ENCODE measurements at places on chromosomes 11 and 22.

- DNase-seq, result no peak
Measured at GRCh38 chr11:1005928-1006327, 30.6 kb downstream of the MUC6 start.

GRCh38 chr11:19311308-19312030 is 70.7 kb upstream of the E2F8 start:
- DNase-seq, result peak; percentile 81

- no peak for DNase-seq
Measured at GRCh38 chr11:365831-366230, 3.5 kb upstream of the B4GALNT4 start.

DNA sequence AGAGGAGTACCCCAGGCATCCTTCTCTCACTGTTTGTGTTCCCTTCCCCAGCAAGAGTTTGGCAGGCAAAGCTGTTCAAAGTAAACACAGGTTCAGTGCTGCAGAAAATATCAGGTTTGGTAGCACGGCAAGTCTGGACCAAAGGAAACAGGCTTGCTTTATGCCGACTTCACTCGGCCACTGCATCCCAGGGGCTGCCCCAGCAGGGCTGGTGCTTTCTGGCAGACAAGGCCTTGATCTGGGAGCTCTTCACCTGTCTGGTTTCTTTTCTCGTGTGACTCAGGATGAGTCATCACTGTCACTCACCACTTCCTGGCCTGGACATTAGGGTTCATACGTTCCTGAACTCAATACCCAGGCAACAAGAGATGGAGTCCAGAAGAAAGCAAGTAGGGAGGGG is 52.6 kb upstream of the NAV2 start:
- DNase-seq, result peak; percentile 24

DNA sequence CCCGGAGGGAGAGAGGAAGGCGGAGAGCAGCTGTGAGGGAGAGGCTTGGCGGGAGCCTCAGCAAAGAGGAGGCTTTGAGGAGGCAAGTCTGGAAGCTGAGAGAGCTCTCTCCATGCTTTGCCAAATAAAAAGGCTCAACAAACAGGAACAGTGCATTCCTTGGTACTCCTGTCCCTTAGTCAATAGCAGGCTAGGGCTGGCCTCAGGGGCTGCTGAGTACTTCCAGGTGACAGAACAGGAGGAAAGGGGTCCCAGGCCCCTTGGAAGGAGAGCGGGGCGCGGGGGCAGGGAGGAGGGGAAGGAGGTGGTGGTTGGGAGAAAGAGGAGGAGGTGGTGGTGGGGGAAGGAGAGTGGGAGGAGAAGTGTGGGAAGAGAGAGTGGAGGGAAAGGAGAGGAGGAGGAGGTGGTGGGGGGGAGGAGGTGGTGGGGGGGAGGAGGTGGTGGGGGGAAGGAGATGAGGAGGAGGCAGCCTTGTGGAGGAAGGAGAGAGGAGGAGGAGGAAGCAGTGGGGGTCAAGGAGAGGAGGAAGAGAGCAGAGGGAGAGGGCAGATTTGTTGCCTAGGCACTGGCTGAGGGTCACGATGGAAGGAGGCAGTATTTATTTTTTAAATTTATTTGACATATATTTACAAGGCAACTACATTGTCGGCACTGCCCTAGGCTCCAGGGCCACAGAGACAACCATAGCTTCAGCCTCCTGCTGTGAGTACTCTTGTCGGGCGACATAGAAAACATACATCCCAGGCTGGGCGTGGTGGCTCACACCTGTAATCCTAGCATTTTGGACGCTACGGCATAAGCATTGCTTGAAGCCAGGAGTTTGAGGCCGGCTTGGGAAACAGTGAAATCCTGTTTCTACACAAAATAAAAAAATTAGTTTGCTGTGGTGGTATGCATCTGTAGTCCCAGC is 74.2 kb upstream of the ZBED5 start:
- DNase-seq, result no peak

DNA sequence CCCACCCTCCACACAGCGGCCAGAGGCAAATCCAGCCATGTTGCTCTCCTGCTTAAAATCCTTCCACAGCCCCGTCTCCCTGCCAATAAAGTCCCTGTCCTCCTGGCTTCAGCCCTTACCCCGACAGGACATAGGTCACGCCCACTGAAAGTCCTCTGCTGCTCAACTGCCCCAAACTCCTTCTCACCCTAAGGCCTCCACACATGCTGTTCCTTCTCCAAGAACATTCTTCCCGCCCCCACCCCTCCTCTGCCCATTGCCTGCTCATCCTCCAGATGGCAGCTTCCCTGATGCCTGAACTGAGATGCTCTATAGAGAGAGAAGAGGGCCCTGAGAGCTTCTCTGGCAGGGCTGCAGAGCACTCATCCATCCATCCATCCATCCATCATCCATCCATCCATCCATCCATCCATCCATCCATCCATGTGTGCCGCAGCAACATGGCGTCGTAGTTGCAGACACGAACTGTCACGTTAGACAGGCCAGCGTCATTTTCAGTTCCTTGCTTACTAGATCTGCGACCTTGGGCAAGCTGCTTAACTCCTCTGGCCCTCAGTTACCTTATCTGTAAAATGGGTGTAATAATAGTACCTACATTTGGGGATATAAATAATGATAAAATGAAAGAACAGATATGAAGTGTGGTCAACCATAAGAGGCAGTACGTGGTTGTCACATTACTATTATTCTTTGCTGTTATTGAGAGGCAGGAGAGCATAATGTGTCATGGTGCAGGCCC is 9.4 kb downstream of the NPTXR start:
- DNase-seq, result no peak

DNA sequence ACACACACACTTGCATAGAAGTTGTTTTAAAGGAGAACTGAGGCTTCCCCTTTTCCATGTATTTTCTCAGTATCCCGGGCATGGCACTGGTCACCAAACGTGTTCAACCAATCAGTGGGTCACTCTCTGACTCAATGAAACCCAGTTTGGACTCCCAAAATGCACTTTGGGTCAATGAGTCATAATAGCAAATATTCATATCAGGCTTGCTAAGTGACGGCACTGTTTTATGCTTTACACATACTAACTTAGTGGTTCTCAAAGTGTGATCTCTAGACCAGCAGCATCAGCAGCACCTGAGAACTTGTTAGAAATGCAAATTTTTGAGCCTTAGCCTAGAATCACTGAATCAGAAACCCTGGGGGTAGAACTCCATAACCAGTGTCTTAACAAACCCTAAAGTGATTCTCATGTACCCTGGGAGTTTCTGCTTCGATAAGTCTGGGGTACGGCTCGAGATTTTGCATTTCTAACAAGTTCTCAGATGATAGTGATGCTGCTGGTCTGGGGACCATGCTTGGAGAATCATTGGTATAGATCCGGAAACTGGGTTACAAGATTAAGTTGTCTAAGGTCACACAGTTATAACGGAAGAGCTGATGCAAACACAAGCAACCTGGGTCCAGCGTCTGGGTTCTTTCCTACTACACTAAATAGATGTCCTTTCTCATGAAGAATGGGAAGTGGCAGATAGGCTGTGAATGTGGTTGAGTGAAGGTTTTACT is 35.6 kb downstream of the ETS1 start:
- DNase-seq, result peak; percentile 43

DNA sequence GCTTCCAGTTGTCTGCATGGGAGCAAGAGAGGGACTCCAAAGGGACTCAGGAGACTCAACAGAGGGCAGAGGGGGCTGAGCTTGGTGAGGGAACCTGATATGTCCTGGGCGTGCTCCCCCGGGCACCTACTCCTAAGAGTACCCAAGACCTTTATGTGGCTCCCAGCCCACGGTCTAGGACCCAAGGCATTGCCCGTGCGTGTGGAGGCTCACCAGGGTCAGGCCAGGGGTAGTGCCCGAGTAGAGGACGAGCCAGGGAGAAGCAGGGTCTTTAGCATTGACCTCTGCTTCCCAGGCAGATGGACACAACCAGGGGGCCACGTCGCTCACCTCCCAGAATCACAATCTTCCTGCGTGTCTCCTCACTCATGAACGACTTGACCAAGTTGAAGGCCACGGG is 13.4 kb downstream of the SEC14L4 start:
- DNase-seq, result no peak

DNA sequence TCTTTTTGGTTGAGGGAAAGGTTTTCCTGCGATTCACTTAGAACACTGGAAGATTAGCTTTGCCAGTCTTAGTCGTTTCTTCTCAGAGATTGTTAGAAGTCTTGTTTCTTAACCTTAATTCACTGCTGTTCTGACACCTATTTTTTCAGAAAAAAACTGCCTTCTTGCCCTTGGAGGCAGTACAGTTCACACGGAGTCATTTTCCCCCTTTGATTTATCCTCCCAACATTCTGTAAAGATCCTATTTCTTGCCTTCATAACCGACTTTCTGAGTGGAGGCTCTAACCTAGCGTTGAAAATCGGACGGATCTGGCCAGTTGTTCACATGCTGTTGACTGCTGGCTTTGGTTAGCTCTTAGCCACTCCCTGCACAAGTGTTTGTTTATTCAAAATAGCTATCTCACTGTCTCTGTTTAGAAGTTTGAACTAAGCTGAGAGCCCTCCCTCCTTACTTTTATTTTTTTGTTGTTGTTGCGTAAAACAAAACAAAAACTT is 737 bp downstream of the BCL2L13 start:
- DNase-seq, result no peak

- DNase-seq, result no peak
Measured at GRCh38 chr11:71330349-71330748, 78.0 kb upstream of the SHANK2 start.

DNA sequence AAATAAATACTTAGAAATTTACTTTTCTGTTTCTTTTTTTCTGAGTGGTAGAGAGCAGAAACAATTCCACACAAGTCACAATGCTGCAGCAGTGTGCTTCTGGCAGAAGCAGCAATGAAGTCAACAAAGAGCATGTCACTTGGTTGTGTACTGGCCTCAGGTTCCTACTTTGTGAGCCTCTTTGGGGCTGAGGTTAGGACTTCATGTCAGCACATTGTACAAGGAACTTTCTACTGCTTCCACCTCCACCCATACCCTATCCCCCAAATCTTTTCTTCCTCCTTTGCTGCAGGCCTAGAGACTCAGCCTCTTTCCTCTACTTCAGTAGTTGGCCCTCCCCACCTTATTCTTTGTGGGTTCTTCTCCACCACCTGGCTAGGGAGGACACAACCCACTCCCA is 252.7 kb upstream of the PITPNB start:
- no peak for DNase-seq

DNA sequence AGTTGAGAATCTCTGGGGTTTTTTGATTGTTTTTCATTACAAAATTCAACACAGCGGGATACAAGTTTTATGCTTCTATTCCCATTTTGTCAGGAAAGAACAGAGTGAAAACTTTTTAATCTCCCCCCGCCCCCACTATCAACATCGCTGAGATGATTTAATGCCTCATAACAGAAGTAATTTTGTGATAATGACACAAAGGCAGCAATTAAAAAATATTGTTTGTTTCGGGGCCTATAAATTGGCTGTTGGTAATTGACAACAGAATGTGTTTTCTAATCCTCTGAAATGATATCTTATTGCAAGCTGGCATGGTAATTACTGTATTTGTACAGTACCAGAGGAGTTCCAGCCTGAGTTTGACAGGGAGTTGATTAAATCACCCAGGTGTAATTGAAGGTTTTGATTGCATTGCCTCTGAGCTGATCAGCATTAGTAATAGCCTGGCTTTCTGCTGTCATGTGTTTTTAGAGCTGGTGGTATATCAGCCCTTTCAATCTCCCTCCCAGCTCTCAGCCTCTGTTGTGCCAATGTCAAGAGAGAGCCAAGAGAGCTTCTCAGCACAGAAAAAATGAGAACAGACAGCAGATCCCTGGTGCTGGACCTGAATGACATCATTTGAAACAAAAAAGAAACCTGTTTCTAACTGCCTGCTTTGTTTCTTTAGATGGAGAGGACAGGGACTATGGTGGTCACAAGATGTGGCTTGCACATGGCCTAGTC is 265.1 kb downstream of the FAM76B start:
- DNase-seq, result no peak

DNA sequence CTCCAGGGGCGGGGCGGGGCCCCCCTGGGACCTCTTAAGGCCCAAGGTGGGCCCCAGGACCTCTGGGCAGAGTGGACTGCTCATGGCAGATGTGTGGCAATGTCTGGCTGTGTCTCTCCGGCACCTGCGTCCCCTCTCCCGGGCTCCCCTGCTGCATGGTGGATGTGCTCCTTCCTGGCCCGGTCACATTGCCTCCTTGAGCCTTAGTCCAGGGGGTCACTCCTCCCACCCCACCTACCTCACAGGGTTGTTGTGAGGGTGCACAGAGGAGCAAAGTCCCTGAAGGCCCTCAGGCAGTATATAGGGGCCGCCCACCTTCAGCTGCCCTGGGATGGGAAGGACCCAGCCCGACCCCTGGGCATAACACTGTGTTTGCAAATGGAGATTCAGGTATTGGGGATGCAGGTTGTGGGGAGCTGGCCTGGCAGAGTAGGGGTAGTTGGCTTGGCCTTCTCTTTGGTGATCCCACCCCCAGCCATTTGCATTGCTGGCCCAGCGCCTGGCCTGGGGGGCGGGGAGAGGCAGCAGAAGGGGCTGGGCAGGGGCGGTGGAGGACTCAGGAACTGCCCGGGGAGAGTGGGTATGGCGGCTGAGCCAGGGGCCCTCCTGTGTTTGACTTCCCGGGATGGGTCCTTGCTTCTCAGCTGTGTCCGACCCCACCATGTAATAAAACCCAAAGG is 11.3 kb downstream of the KCTD17 start:
- no peak for DNase-seq

DNA sequence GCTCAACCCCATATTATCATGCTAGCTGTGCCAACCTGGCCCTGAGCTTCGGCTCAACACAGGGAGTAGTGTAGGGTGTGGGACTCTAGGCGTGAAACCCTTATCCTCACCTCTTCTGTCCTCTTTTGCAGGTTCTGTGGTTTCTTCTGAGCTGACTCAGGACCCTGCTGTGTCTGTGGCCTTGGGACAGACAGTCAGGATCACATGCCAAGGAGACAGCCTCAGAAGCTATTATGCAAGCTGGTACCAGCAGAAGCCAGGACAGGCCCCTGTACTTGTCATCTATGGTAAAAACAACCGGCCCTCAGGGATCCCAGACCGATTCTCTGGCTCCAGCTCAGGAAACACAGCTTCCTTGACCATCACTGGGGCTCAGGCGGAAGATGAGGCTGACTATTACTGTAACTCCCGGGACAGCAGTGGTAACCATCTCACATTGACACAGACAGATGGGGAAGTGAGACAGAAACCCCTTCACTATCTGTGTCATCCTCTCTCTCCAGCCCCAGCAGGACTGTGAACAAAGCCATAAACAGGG is 76.4 kb downstream of the GGTLC2 start:
- no peak for DNase-seq

DNA sequence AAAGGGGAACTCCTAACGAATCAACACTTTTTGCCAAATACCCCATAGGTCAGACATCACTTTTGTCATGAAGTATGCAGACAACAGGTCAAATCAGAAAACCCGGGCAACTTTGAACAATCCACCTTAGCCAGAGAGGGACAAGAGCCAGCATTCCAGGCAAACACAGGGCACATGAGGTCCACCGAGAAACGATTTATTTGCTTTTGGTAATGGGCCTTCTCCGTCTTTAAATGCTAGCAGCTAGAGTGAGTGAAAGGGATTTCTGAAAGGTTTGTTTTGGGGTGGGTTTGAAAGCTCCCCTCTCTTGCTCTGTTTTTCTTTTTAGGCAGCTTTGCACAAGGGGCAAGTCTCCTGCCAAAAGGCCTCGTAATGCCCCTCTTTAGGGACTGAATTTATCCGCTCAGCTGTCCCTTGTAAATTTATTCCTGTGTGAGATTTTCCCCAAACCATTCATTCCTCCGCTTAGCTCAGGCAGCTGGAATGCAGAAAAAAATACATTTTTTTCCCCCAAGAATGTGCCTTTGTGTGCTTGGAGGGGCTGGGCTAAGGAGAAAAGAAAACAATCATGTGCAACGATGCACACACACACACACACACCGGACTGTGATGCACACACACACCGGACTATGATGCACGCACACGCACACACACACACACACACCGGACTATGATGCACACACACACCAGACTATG is 196.9 kb downstream of the SNX19 start:
- DNase-seq, result no peak

Data from stimulated activated CD8-positive, alpha-beta memory T cell treated with anti-CD3 and anti-CD28 coated beads, Interleukin-4, amount 100 ng/mL, for 48 hours (primary cell).